ENCODE measurements at places on chromosomes 16 and 17. TPM values are rescaled to one million over a fixed set of nuclear protein-coding genes. Genes with fewer than 3 reads are reported as not detected.

Gene PDILT
- not detected for total RNA-seq

Gene KRTAP4-6
- total RNA-seq = not detected

Gene MC1R
- 3.8 TPM for total RNA-seq

Gene CIBAR2
- 4.9 TPM for total RNA-seq

Gene NXPH3
- total RNA-seq = 0.45 TPM

Gene ABCC3
- total RNA-seq = 10.6 TPM

Gene ERBB2
- 123 TPM for total RNA-seq

Gene GFAP
- total RNA-seq = 0.10 TPM

Gene SLFN14
- not detected for total RNA-seq

Gene KLHL36
- total RNA-seq = 64.7 TPM

Gene ALDH3A1
- 0.77 TPM for total RNA-seq

Gene CPHXL2
- not detected for total RNA-seq

Gene PDP2
- total RNA-seq = 16.1 TPM

Gene SMPD3
- total RNA-seq = 4.5 TPM

Gene SMIM36
- total RNA-seq = not detected

Gene SALL1
- total RNA-seq = 8.0 TPM

Gene CCT6B
- total RNA-seq = 1.8 TPM

Gene PRMT7
- total RNA-seq = 66.9 TPM

Gene OR3A3
- not detected for total RNA-seq

Gene NEK8
- 8.7 TPM for total RNA-seq

Gene RNU2-1
- 3,940 TPM for total RNA-seq

Gene PSMB3
- 149 TPM for total RNA-seq

Gene KRT20
- total RNA-seq = 41.9 TPM

Gene SHBG
- total RNA-seq = 2.0 TPM

Gene CCL15
- 2.0 TPM for total RNA-seq

Gene IGFBP4
- total RNA-seq = 25.7 TPM

Gene ABCA3
- total RNA-seq = 12.5 TPM

Gene FAM83G
- 8.3 TPM for total RNA-seq

Gene ZG16
- 1.5 TPM for total RNA-seq

Gene PRR29
- total RNA-seq = 0.45 TPM
